SW 1271 (cell line): ENCODE measurements at places on chromosomes 3 and 15.

- DNase-seq: no peak
Observed at GRCh38 chr15:71106802-71107500, 8.3 kb upstream of the THSD4 start.

- no peak for DNase-seq
Observed at GRCh38 chr3:46365041-46365440, 5.7 kb upstream of the CCR5 start.

DNA sequence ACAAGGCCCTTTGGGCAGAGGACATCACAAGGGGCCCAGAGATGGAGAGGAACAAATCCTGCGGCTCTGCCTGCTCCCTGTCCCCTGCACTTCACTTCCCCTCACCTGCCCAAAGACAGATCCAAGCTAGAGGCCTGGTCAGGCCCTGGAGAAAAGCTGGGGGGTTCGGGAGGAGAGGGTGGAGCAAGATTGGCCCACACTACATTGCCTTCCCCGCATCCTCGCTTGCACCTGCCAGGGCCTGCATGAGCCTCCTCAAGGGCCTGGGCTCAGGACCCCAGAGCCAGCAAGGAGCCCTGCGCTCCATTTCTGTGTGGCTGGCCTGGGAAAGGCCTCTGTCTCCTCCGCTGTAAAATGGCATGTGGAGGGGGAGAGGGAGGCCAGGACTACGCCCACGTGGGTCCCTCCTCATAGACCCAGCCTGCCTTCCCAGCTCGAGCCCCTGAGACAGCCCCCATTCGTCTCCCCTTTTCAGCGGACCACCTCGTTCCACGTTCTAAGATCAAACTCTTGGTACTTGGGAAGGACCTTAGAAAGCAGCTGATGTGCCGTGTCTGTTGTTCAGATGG, 106.0 kb downstream of the HMG20A start:
- no peak for DNase-seq

DNA sequence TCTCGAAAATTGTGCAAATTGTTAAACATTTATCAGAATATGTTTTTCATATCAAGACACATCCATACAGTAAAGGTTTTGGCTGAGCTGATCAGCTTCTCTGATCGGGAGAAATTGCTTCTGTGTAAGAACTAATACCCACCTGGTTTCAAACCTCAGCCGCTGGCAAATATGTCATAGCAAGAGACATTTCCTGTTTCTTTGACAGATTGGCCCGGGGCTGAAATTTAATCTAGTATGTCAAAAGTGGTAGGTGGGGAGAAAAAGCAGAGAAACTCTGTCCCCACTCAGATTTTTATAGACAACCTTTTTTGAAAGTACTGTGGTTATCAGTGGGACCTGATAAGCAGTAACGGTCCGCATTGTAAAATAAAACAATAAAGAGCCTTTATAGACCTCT, 88.8 kb upstream of the SLC24A5 start:
- no peak for DNase-seq

GRCh38 chr3:12405432-12406272, 78.6 kb upstream of the TSEN2 start:
- no peak for DNase-seq

GRCh38 chr15:61994216-61994615, 66.0 kb downstream of the VPS13C start:
- no peak for DNase-seq

DNA sequence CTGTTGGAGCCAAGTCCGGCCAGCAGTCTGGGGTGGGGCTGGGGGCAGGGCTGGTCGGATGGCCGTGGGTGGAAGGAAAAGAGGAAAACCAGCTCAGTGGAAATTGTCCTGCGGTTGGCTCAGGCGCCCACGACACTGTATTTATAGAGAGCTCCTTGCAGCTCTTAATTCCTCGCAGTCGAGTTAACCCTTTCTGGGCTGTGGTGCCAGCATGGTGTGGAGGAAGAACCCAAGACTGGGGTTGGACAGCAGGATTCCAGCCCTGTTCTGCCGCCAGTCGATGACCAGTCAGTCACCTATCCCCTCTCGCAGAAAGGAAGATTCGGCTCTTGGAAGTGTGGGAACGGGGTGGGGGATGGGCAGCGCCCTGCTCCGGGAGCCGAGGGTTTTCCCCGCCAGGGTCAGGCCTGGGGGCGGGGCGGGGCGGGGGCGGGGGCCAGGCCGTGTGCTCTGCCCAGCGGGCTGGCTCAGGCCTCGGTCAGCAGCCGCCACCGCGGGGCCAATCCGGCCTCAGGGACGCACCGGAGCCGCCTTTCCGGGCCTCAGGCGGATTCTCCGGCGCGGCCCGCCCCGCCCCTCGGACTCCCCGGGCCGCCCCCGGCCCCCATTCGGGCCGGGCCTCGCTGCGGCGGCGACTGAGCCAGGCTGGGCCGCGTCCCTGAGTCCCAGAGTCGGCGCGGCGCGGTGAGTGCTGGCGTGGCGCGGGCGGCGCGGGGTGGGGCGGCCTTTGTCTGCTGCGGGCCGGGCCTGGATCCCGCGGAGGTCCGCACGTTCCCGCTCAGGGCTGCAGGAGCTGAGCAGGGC, at the start of gene CD276:
Gene CD276, plus strand, starts transcription at position 607 of the 804 bp plus-strand sequence. CDS start 15,257 bp downstream, outside the sequence.
- DNase-seq: peak; percentile 37

- DNase-seq: no peak
Observed at GRCh38 chr3:24288496-24289236, 206.0 kb downstream of the THRB start.

- no peak for DNase-seq
Observed at GRCh38 chr15:63040509-63040908, 2.0 kb upstream of the TPM1 start.
